H54 (cell line): ENCODE measurements at places on chromosomes 4 and X.

DNA sequence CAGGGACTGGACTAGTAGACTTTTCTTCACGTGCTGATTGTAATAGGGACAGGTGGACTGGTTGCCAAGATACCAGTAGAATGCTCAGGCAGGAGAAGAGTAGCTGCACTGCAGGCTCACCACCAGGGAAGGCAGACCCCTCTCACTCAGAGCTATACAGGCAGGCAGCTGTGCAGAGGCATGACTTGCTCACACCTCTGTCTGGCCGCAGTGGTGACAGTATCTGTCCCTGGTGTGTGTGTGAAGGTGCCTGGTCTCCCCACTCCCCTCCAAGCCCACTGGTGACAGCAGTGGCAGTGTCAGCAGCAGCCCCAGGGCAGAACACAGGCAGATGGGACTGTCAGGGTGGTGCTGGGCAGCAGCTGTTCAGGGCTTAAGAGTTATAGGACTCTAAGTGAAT lies 140.7 kb downstream of the RPS6KA6 start:
- no peak for DNase-seq

DNA sequence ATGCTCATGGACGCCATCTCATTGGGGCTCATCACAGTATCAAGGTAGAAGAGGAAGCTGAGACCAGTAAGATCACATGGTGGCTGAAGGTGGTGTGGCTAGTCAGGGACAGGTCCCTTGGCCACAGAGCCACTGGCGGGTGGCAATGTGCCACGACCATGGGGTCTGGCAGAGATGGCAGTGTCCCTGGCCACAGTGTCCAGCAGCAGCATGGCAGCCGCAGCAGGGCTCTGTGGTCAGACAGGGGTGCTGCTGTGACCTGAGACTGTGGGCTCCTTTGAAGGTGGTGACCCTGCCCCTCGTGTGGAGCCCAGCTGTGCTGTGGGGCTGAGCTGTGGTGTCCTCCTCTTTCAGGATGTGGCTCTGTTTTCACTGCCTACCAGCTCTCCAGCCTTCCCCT lies 2.2 kb upstream of the DOK7 start:
- DNase-seq = no peak

- no peak for DNase-seq
These were observed 982.4 kb upstream of the HS3ST1 start for GRCh38 chr4:12411072-12411471.

DNA sequence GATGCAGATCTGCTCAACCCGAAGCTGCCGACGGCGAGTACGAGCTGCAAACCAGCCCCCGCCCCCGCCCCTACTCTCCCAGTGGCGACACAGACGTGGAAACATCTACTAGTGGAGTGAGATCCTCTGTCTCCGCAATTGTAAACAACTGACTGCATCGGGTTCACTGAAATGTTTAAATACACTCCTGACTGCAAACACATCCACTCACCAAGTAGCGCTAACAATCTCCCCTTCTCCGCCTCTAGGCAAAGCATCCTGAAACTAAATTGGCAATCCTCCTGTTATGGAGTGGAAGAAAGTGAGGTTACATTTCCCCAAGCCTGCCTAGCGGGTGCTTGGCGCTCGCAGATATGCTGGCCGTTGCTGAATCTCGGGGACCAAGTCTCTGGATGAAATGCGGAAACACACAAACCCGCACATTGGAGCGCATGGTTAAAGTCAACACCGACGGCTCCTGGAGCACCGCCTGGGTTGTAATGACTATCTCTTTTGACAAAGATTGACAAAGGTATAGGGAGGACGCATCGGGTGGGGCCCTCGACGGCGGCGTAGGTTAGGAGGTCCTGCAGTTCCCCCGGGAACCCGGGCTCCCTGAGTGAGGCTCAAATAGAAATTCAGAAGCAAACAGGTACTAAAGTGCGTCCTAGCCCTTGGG lies 117.0 kb upstream of the TEX13C start:
- DNase-seq = no peak

GRCh38 chr4:3480528-3481112 lies 17.5 kb downstream of the DOK7 start:
- peak; percentile 69 for DNase-seq

GRCh38 chr4:75002381-75002780 lies 69.5 kb downstream of the PARM1 start:
- DNase-seq = no peak

GRCh38 chrX:40174854-40175510 lies 77.2 kb upstream of the BCOR start:
- no peak for DNase-seq

DNA sequence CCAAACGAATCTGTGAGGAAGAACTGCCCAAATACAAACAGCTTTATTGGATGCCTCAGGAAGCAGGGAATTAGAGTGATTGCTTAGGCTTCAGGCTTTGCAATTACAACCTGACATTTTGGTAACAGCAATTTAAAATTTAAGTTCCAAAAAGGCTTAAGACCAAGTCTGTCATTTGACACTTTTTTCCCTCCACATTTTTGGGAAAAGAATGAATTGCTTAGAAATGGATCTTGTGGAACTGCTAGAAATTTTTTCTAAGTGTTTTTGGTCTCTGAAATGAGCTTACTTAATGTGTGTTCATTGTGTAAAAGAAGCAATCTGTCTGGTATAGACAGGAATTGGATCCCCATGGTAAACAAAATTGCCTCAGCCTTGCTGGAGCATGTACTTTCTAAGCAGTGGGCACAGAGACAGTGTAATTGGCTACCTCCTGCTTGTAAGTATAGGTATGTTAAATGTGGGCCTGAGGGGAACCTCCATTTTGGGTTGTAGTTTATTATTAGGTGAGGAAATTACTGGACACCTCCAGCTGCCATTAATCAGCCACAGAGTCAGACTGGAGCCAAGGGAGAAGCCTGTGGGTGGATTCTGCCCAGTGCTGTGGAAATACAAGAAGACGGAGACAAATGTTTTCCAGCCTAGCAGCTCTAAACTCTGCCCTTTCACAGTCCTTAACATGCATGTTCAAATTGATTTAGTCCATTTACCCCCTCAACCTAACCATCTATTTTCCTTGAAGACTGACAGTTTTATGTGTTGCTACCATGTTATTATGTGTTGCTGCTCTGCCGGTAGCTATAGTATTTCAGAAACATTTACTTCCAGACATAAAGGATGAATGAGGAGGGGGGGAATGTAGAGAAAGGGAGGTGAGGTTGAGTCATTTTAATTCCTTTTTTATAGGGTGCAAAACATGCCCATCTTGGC lies 473.0 kb downstream of the SPRY1 start:
- no peak for DNase-seq

GRCh38 chr4:145816091-145816490 lies 122.5 kb downstream of the ZNF827 start:
- DNase-seq = no peak

DNA sequence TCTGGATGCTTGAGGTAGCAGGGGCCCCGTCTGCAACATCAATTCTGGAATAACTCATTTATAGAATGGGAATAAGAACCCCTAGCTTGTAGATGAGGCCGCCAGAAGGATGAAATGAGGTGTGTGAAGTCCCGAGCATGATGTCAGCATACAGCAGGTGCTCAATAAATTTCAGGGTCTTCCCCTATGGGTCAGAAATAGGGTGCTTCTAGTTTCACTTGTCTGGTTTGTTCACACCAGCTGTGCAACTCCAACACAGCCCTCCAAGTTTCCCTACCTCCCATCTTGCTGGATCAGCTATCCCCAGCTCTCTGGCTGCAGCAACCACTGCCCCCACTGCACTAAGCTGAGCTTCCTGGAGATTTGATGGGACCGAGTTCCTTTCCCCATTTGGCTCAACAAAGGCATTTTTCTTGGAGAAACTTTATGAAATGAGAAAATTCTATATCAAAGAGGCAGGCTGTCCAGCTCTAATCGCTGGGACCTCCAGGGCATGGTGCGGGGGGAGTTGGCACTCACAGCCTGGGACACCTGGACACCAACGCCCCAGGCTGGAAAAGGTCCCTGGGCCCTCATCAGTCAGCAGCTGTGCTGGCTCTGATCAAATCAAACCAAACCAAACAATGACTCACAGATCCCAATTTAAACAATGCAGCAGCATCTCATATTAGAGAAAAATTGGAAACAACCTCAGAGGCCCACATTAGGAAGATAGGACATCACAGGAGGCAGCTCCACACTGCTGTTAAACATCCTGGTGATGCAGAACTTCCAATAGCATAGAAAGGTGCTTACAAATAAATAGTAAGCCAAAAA lies 13.3 kb downstream of the SLC2A9 start:
- DNase-seq = no peak

GRCh38 chr4:78517050-78517652 lies 34.4 kb upstream of the ANXA3 start:
- DNase-seq = no peak

GRCh38 chr4:38144031-38144430 lies 183.8 kb downstream of the PTTG2 start:
- DNase-seq = no peak

- no peak for DNase-seq
These were observed 42.3 kb downstream of the NXT2 start for GRCh38 chrX:109578916-109579315.

DNA sequence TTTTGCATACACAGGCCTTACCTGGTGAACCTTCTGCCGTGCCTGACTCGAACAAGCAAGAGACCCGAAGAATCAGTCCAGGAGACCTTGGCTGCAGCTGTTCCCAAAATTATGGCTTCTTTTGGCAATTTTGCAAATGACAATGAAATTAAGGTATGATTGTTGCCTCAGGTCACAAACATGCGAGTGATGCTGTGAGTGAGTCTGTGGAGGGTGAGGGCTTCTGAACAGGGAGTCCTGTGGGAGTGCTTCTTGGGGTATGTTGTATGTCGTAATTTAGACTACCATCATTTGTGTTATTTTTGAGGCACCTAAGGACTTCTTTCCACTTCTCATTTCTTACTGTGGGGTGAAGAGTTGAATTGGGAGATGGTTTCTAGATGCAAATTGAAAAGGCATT lies 32.8 kb downstream of the HTT start:
- no peak for DNase-seq

- DNase-seq = no peak
These were observed 31.5 kb downstream of the BLOC1S4 start for GRCh38 chr4:6747294-6748051.

GRCh38 chrX:8345473-8345872 lies 119.2 kb upstream of the VCX3B start:
- no peak for DNase-seq

DNA sequence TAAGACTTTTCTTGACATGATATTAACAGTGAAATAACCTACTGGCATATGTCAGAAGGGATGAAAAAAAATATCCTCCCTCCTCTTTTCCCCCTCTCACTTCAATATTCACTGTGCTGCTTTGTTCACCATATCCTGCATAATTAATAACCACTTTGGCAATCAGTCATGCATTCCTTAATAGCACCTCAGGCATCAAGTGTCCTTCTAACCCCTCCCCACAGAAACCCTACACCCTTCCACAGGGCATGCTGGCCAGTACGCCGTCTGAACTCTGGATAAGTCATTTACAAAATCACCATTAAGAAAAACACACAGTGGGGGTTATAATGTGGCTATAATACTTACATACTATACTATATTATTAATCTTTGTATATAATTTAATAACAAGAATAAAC lies 165.9 kb downstream of the PDGFC start:
- DNase-seq = no peak

DNA sequence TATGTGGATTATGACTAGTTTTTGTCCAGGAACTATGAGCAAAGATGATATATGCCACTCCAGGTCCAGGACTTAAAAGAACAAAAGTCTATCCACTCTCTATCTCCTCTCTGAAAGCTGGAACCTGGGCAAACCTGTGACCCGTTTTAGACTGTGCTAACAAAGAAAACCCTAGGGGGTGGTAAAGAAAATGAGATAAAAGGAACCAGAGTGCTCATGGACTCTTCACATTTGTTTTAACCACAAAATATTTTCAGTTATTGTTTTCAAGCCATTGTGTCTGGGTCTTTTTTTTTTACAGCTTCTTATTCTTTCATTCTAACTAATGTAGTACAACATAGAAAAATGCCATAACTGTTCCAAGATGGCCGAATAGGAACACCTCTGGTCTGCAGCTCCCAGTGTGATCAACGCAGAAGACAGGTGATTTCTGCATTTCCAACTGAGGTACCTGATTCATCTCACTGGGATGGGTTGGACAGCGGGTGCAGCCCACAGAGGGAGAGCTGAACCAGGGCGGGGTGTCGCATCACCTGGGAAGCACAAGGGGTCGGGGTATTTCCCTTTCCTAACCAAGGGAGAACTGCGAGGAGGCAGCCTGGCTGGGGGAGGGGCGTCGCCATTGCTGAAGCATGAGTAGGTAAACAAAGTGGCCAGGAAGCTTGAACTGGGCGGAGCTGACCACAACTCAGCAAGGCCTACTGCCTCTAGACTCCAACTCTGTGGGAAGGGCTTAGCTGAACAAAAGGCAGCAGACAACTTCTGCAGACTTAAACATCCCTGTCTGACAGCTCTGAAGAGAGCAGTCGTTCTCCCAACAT lies 45.1 kb downstream of the CHM start:
- DNase-seq = no peak

- no peak for DNase-seq
These were observed 10.4 kb upstream of the HSPA4L start for GRCh38 chr4:127771535-127772275.

- no peak for DNase-seq
These were observed 32.1 kb upstream of the PAQR3 start for GRCh38 chr4:78971326-78971725.

DNA sequence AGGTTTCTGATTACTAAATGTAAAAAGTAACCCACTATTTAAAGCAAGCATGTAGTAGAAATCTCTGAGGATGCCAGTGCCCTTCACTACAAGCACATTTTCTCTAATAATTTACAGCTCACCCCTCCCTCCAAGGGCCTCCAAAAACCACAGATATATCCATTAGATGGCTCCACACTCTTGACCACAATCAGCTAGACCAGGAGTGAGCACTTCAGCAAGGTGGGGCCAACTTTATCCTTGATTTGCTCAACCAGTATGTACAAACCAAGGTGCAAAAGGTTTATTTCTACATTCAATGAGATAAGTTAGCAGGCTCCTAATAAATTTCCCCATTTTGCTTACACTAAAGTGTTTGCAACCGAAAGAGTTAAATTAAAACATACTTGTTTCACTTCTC lies 35.8 kb downstream of the RFC1 start:
- DNase-seq = no peak

DNA sequence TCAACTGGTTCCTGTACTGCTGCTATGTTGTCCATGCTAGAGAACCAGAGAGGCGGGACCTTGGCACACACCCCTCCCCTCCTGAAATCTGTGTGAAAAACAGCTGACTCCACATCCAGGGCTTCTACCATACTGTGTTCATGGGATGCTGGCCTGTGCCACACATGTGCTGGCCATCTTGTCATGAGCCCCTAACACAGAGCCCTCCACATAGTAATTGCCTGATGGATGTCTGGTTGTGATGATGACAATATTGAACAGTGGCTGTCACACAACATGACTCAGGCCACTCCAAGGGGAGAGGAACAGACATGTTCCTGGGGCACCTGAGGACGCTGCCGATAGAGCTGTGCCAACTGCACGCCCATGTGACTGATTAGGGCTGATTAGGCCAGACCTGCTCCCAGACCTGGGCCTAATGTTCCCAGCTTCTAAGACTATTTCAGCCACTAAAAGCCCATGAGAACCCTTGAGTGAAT lies 13.1 kb downstream of the SLC25A5 start:
- DNase-seq = no peak
